CD8-positive, alpha-beta memory T cell (primary cell): ENCODE measurements at places on chromosomes 7 and 10.

DNA sequence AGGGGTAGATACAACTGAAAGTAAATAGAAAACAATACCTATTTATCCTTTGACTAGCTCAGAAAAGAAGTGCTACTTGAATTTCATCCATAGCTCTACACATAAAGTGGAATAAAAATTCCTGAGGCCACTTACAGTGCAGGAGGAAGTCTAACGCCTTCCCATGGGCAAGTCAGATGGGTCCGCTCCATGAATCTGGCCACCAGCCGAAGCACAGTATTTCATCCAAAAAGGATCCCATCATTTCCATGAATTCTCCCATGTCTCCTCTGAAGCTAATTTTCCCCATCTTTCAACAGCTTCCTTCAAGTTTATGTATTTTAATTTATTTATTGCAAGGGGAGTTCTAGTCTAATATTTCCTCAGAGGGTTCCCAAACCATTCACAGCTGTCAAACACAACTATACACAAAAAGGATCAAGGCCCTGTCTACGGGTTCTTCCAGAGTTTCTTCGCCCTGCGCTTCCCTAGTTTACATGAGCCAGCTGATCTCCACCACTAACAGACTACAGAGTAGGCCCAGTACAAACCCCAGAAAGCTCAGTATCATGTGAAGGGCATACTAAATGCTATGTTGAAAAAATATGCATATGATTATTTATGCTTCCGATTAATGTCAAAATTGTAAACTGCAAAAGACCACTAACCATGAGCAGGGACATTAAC, 184.7 kb downstream of the DOCK4 start:
- DNase-seq, result no peak

GRCh38 chr10:124904796-124905195, 37.1 kb upstream of the ZRANB1 start:
- no peak for DNase-seq

GRCh38 chr7:19017374-19017773, 100.1 kb downstream of the TWIST1 start:
- no peak for DNase-seq

DNA sequence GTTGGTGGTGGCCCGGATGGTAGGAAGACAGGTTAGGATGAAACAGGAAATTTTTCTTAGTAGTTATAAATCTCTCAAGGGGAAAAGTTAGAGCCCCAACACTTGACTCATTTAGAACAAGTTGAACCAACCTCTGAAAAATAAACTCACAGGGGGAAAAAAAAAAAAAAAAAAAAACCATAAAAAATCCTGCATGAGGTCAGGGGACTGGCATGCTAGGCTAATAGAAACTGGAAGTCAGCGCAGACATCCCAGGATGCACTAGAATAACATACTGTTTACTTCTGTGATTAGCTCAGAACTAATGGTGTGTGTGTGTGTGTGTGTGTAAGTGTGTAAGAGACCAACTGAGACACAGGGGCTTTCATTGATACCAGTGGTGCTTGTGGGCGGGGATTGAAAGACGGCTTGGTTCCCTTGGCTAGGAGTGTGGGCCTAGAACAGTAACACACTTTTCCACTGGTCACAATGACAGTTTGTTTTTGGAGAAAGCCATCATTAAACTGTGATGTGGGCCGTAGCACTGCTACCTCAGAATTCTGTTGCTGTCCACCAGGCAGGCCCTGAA, 491.6 kb upstream of the GALNT17 start:
- DNase-seq, result no peak

DNA sequence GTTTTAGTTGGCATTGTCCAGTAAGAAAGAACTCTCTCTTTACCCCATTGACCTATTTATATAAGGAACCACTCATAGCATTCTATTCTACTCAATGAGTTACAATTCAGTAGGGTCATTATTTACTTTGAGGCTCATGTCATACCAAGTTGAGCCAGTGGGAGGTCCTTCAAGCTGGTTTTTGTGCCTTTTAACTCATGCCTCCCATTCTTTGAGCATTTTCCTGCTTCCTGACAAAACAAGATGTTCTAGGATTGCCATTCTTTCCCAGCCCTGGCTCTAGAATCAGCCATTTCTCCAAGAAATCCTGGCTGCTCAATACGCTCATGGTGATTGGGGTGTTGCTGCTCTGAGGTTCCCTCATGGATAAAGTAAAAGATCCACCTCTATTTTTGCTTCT, 250.1 kb downstream of the ABCA13 start:
- no peak for DNase-seq

GRCh38 chr10:106897719-106898118, 266.8 kb downstream of the SORCS1 start:
- no peak for DNase-seq

- no peak for DNase-seq
Measured at GRCh38 chr7:7321681-7322080, 139.3 kb downstream of the C1GALT1 start.

DNA sequence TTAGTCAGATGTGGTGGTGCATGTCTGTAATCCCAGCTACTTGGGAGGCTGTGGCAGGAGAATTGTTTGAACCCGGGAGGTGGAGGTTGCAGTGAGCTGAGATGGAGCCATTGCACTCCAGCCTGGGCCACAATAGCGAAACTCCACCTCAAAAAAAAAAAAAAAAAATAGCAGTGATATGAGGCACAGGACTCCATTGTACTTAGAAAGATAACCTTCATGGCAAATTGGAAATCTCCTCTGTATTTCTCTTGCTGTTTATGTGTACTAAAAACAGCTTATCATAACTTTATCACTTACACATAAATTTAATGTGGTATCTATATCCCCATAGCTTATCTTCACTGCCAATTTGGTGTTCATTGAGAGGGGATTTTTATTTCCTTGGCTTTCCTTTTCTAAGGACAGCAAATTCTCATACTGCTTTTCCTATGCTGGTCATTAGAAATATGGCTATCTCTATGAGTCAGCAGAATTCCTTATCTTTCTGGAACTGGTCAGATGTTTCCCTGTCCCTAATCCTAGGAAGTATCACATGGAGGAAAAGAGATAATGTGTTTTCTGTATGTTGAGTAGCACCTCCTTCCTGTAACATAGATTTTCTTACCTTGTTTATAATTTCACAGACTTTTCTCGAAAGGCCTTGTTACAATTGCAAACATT, 40.6 kb upstream of the ZEB1 start:
- no peak for DNase-seq

GRCh38 chr10:31383810-31384588, 65.0 kb downstream of the ZEB1 start:
- DNase-seq, result no peak

GRCh38 chr10:80460399-80461207, 6.5 kb downstream of the TSPAN14 start:
- DNase-seq, result no peak

- no peak for DNase-seq
Measured at GRCh38 chr7:27771111-27771510, 31.1 kb downstream of the TAX1BP1 start.

- no peak for DNase-seq
Measured at GRCh38 chr7:95980706-95981105, 208.4 kb downstream of the DYNC1I1 start.

- DNase-seq, result no peak
Measured at GRCh38 chr10:86113501-86113900, 253.1 kb downstream of the GRID1 start.

GRCh38 chr10:33799281-33799943, 464.9 kb upstream of the NRP1 start:
- no peak for DNase-seq

GRCh38 chr10:5040010-5040673, 36.5 kb upstream of the AKR1C2 start:
- DNase-seq, result no peak

GRCh38 chr10:120415709-120416330, 41.2 kb upstream of the PLPP4 start:
- no peak for DNase-seq

- DNase-seq, result no peak
Measured at GRCh38 chr10:123139521-123140163, 3.9 kb downstream of the HMX3 start.

- no peak for DNase-seq
Measured at GRCh38 chr7:132433301-132433700, 143.0 kb downstream of the PLXNA4 start.

DNA sequence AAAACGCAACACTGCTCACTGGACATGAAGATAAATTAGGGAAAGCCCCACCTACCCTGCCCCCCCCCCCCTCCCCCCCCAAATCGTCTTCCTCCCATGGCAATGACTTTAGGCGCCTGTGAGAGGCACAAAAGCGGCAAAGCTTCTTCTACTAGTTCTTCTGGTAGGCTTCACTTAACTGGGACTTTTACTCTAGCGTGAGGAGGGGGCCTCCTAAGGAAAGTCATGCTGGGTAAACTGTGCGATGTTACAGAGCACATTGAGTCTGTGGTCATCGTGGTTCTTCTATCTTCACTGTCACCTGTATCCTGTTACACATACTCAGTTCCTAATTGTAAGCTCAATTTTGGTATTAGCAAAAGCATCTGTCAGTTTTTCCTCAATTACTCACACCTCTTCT, 25.1 kb downstream of the HSPB1 start:
- no peak for DNase-seq

- no peak for DNase-seq
Measured at GRCh38 chr7:86391813-86392212, 251.9 kb upstream of the GRM3 start.

- no peak for DNase-seq
Measured at GRCh38 chr10:28754930-28755718, 77.8 kb downstream of the BAMBI start.

DNA sequence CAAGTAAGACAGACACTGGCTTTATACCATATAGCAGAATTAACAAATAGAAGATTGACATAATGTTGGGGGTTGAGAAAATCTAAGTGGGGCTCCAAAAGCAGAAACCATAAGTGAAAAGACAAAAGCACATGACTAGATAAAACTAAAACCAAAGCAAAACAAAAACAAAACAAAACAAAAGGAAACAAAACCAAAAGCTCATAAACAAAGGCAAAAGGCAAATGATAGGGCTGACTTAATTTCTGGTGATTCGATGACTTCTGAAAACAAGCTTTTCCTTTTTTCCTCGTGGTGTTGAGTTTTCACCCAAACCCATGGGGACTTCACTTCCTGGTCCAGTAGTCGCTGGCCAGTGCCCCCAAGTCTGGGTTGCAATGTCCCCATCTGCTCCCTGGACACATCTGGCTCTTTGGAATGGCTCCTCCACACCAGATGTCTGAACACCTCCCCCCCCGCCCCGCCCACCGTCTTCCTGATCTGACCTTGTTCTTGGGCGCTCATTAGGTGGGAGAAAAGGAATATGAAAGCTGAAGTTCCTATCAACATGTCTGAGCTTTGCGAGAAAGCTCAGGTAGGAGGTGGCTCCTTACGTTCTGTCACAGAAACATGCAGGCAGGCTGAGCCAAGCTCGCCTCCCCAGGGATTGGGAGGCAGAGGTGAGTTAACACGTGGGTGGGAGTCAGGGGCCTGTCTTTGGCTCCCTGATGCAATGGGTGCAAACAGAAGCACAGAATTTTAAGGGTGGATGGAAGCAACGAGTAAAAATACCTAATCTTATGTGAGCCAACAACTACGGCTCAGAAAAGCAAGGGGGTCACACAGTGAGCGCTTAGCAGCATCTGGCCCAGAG, 121.0 kb downstream of the NEURL1 start:
- DNase-seq, result no peak

DNA sequence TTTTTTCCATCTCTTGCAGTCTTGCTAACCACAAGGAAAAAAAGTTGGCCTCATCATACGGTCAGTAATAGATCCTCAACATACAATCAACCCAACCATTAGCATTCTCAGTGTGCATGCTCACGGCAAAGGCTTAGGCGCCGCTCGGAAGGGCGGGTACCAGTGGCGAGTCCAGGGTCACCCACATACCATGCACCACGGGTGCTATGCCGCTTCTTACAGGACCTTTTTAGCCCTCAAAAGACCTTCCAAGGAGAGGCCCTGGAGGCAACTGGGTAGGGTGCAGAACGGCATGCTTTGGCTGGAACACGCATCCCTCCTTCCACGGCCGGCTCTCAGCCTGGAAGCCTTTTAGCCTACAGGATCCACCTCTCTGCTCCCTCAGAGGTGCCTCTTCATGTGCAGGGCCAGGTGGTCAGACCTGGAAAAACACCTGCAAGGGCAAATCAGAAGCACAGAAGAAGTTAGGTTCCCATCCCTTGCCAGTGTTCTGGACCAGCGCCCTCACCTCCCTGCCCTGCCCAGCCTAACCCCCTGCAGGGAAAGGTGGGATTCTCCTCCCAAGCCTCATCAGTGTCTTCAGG, 5.8 kb downstream of the KLF6 start:
- DNase-seq, result no peak

GRCh38 chr7:101859411-101860106, 42.1 kb downstream of the CUX1 start:
- DNase-seq, result no peak

GRCh38 chr10:29603223-29603896, 31.4 kb downstream of the SVIL start:
- no peak for DNase-seq

DNA sequence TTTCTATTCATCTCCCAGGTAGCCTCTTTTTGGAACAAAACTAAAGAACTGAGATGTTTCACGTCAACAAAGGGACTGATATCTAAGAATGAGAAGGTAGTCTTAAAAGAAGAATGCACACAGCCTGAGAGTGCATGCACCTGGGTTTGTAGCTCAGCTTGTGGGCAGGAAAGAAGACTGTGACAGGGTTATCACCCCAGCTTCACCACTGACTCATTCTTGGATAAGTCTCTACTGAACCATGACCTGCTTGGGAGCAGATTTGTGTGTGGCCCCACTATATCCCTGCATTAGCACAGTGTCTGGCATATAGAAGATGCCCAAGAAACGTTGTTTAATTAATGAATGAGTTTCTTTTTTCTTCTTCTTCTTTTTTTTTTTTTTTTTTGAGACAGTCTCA, 187.5 kb downstream of the GPAM start:
- no peak for DNase-seq

- no peak for DNase-seq
Measured at GRCh38 chr7:70435634-70436033, 696.3 kb upstream of the GALNT17 start.

DNA sequence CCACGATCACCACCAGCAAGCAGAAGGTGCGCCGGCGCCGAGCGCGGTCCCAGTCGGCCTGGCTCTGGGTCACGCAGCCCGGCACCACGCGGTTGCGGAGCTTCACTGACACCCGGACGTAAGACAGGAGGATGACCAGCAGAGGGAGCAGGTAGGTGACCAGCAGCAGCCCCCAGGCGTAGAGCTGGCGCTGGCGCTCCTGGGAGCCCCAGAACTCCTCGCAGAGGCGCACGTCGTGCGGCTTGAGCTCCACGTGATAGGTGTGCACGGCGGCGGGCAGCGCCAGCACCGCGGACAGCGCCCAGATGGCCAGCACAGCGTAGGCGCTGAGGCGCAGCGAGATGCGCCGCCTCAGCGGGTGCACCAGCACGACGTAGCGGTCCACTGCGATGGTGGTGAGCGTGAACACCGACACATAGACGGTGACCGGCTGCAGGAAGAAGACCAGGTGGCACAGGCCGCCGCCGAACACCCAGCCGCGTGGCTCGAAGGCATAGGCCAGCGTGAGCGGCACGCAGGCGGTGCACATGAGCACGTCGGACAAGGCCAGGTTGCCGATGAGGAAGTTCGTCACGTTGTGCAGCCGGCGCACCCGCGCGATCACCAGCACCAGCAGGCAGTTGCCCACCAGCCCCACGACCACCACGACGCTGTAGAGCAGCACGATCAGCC, 920 bp downstream of the PRLHR start:
- no peak for DNase-seq

GRCh38 chr10:86128360-86128759, 238.2 kb downstream of the GRID1 start:
- DNase-seq, result no peak
